D721Med (cell line): ENCODE measurements at places on chromosomes 16 and 17.

DNA sequence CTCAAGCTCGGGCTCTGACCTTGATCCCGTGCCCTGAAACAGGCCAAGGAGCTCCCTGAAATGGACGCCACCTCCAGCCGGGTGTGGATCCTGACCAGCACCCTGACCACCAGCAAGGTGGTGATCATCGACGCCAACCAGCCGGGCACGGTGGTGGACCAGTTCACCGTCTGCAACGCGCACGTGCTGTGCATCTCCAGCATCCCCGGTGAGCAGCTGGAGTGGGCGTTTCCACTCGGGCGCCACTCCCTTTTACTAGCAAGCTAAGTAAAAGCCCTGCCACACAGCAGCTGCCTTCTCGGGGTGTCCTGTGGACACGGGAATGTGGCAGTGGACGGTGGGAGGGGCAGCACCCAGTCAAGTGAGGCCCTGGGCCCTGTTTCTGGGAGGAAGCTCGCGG lies 6.4 kb downstream of the NME3 start:
- DNase-seq = no peak

GRCh38 chr17:81809556-81809998 lies 5.6 kb downstream of the GCGR start:
- DNase-seq = no peak

DNA sequence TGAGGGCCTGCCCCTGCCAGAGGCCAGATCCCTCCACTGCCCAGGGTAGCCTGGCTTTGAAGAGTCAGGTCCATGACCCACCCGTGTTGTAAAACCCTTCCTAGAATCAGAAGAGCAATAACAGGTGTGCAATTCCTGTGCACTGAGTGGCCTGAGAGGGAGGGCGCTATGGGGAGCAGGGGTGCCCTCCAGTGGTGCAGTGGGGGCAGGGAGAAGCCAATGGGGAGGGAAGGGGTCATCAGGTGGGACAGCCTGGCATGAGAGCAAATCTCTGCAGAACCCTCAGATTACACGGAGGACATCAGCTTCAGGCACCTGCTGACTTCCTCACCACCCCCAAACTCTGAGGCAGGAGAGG lies 72.9 kb upstream of the ZNF469 start:
- DNase-seq = no peak

- peak; percentile 50 for DNase-seq
These were observed 217.8 kb downstream of the SPECC1 start for GRCh38 chr17:20226814-20227482.

GRCh38 chr17:41163828-41164227 lies 3.3 kb upstream of the KRTAP4-4 start:
- DNase-seq = no peak
